ENCODE measurements at places on chromosomes 2 and 18.

DNA sequence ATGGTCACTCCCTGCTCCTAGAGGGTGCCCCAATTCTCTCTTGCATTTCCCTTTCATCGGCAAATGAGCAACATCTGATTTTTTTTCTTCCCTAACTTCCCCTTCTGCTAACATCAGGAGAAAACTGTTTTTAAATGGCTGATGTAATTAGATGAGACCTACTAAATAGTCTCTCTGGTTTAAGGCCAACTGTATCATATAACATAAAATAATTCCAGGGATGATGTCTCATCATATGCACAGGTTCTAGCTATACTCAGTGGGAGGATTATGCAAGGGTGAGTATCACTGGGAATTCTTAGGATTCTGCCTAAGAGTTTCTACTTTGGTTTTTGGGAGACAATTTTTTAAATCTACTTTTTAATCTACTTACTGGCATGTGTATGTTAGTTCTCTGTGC, 193.4 kb downstream of the PARD3B start:
- no peak overlapping the region for H3K4me3 ChIP-seq
- H3K4me1 ChIP-seq, result no peaks in the 10 kb centered on the region
- no peak for DNase-seq
- H3K36me3 ChIP-seq, result no peaks in the 10 kb centered on the region
- no peaks in the 10 kb centered on the region for H3K27me3 ChIP-seq

DNA sequence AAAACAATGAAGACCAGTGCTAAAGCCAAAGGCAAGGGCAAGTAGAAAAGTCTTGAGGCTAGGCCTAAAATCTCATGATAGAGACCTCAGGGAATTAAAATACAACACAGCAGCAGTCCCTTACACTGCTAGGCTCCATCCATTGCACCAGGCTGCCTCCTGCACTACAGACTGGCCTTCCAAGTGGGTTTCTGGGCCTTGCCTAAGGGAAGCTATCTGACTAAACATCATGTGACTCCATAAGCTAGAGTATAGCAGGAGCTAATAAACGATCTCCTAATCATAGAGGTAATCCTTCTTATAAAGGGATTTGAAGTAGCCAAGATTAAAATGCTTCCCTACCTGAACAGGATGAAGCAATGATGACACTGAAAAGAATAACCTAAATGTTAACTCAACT, 77.6 kb upstream of the NFU1 start:
- DNase-seq, result no peak
- peaks cover 42% of the 10 kb centered on the region for H3K36me3 ChIP-seq
- H3K27me3 ChIP-seq, result no peaks in the 10 kb centered on the region
- H3K27ac ChIP-seq, result no peak overlapping the region

- no peaks in the 10 kb centered on the region for H3K27me3 ChIP-seq
- no peak overlapping the region for H3K27ac ChIP-seq
- H3K4me3 ChIP-seq, result no peak overlapping the region
- no peak for DNase-seq
- no peaks in the 10 kb centered on the region for H3K4me1 ChIP-seq
- no peaks in the 10 kb centered on the region for H3K36me3 ChIP-seq
Measured at GRCh38 chr18:33291539-33291938, 149.0 kb downstream of the CCDC178 start.

- H3K4me1 ChIP-seq, result no peaks in the 10 kb centered on the region
- H3K36me3 ChIP-seq, result no peaks in the 10 kb centered on the region
- no peak overlapping the region for H3K4me3 ChIP-seq
- H3K27ac ChIP-seq, result no peak overlapping the region
- no peaks in the 10 kb centered on the region for H3K27me3 ChIP-seq
- no peak for DNase-seq
Measured at GRCh38 chr2:130252880-130253645, 54.8 kb upstream of the TUBA3E start.

All from liver (tissue), 10 donors.